Cardiac muscle cell (in vitro differentiated cells and primary cell): ENCODE measurements at places on chromosomes 7 and 10. TPM values are rescaled to one million over a fixed set of nuclear protein-coding genes. Genes with fewer than 3 reads are reported as not detected.

CDK1 gene
- total RNA-seq = 20.1 and 65.3 TPM in 2 replicates

- H3K4me3 ChIP-seq = no peak overlapping the region
- peaks cover 30% of the 10 kb centered on the region for H3K4me1 ChIP-seq
- no peaks in the 10 kb centered on the region for H3K36me3 ChIP-seq
- no peak for DNase-seq
These were observed 112.0 kb downstream of the GRK5 start for GRCh38 chr10:119319161-119319919.

DNA sequence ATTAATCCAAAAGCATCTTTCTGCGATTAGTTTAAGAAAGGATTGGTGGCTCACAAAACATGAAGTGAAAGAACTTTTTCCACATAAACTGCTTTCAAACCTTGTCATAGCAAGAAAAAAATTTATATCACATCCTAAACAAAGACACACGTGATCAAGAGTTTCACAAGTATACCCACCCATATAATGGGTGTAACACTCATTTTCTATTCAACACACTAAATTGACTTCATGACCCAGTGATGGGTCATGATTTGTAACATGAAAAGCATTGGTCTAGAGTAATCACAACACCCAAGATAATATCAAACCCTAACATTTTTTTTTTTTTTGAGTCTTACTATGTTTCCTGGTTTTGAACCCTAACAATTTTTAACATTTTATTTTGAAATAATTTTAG, 17.6 kb downstream of the PMPCB start:
- H3K27me3 ChIP-seq = no peaks in the 10 kb centered on the region
- peaks cover 10% of the 10 kb centered on the region for H3K4me1 ChIP-seq
- DNase-seq = no peak
- H3K4me3 ChIP-seq = no peak overlapping the region
- no peak overlapping the region for H3K27ac ChIP-seq

GRCh38 chr7:20307901-20308300, 22.8 kb upstream of the ITGB8 start:
- H3K36me3 ChIP-seq = no peaks in the 10 kb centered on the region
- H3K4me3 ChIP-seq = no peak overlapping the region
- no peaks in the 10 kb centered on the region for H3K27me3 ChIP-seq
- no peak for DNase-seq
- no peak overlapping the region for H3K27ac ChIP-seq

DNA sequence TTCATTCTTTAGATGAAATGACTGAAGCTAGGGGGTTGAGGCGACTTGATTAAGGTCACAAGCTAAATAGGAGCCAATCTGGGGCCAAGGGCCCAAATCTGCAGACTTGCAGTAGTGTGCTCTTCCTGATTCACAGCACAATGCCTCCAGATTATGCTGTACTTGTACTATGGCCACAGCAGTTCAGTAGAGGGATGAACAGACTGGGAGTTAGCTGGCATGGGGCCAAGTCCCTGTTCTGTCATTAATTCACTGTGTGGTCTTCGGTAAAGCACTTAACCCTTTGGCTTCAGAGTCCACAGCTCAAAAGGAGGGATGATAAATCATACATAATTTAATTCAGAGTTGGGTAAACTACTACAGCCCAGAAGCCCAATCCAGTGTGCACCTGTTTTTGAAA, 196.8 kb downstream of the XPNPEP1 start:
- no peaks in the 10 kb centered on the region for H3K4me1 ChIP-seq
- no peaks in the 10 kb centered on the region for H3K27me3 ChIP-seq
- no peak for DNase-seq

DNA sequence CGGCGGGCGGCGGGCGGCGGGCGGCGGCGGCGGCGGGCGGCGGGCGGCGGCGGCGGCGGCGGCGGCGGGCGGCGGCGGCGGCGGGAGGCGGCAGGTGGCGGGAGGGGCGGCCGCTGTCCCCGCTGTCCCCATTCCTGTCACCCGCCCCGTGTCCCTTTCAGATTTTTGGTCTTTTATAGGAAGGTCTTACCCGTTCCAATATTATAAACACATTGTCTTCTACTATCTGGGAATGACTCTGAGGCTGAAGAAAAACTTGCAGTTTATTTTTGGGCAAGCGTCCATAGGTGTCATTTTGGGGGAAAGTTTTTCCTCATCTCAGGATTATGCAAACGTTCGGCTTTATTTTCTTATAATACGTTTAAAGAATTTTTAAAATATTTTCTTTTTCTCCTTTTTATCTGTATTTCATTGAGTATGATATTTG, 578 bp downstream of the ZNF713 start:
- H3K4me3 ChIP-seq = peak overlapping the region; percentile 63
- H3K27me3 ChIP-seq = no peaks in the 10 kb centered on the region
- no peaks in the 10 kb centered on the region for H3K4me1 ChIP-seq
- no peaks in the 10 kb centered on the region for H3K36me3 ChIP-seq
- H3K27ac ChIP-seq = peak overlapping the region; percentile 71
- DNase-seq = no peak

GRCh38 chr7:108385834-108386422, 70.3 kb downstream of the NRCAM start:
- H3K27me3 ChIP-seq = no peaks in the 10 kb centered on the region
- H3K27ac ChIP-seq = no peak overlapping the region
- no peak overlapping the region for H3K4me3 ChIP-seq

- no peak overlapping the region for H3K4me3 ChIP-seq
- no peak for DNase-seq
- H3K36me3 ChIP-seq = no peaks in the 10 kb centered on the region
- H3K27ac ChIP-seq = peak overlapping the region; percentile 84
- H3K27me3 ChIP-seq = no peaks in the 10 kb centered on the region
- peaks cover 31% of the 10 kb centered on the region for H3K4me1 ChIP-seq
These were observed 500.9 kb upstream of the ZMIZ1 start for GRCh38 chr10:78567680-78568455.

GRCh38 chr7:1514995-1515401, 10.8 kb upstream of the INTS1 start:
- no peak overlapping the region for H3K27ac ChIP-seq
- H3K27me3 ChIP-seq = no peaks in the 10 kb centered on the region
- peaks cover 8% of the 10 kb centered on the region for H3K4me1 ChIP-seq
- no peaks in the 10 kb centered on the region for H3K36me3 ChIP-seq
- no peak for DNase-seq

ABCB4 gene
- 1.0 and 2.8 TPM in 2 replicates for total RNA-seq

COL17A1 gene
- total RNA-seq = not detected in 2 replicates

- no peaks in the 10 kb centered on the region for H3K27me3 ChIP-seq
- DNase-seq = no peak
- H3K4me1 ChIP-seq = peaks cover 42% of the 10 kb centered on the region
- no peaks in the 10 kb centered on the region for H3K36me3 ChIP-seq
These were observed 180.2 kb downstream of the ADARB2 start for GRCh38 chr10:1557081-1557480.

- no peak for DNase-seq
- no peak overlapping the region for H3K4me3 ChIP-seq
- peaks cover 67% of the 10 kb centered on the region for H3K4me1 ChIP-seq
- no peaks in the 10 kb centered on the region for H3K36me3 ChIP-seq
- H3K27ac ChIP-seq = peak overlapping the region; percentile 90
These were observed 118.7 kb downstream of the HIPK2 start for GRCh38 chr7:139658908-139659675.

- no peak overlapping the region for H3K27ac ChIP-seq
- H3K36me3 ChIP-seq = no peaks in the 10 kb centered on the region
- no peak for DNase-seq
- no peaks in the 10 kb centered on the region for H3K27me3 ChIP-seq
- H3K4me1 ChIP-seq = no peaks in the 10 kb centered on the region
- no peak overlapping the region for H3K4me3 ChIP-seq
These were observed 314.1 kb downstream of the LRRTM3 start for GRCh38 chr10:67239864-67240497.

- H3K36me3 ChIP-seq = no peaks in the 10 kb centered on the region
- DNase-seq = no peak
- H3K27ac ChIP-seq = no peak overlapping the region
- no peak overlapping the region for H3K4me3 ChIP-seq
These were observed 396.6 kb upstream of the KLF6 start for GRCh38 chr10:4181621-4182049.

GRCh38 chr10:87875929-87876571, 12.6 kb downstream of the PTEN start:
- H3K4me1 ChIP-seq = peaks cover 12% of the 10 kb centered on the region
- peaks cover 7% of the 10 kb centered on the region for H3K36me3 ChIP-seq
- no peaks in the 10 kb centered on the region for H3K27me3 ChIP-seq
- no peak overlapping the region for H3K4me3 ChIP-seq

- H3K4me1 ChIP-seq = no peaks in the 10 kb centered on the region
- no peaks in the 10 kb centered on the region for H3K27me3 ChIP-seq
- H3K27ac ChIP-seq = no peak overlapping the region
- no peak overlapping the region for H3K4me3 ChIP-seq
- DNase-seq = no peak
- no peaks in the 10 kb centered on the region for H3K36me3 ChIP-seq
These were observed 85.1 kb downstream of the CARD11 start for GRCh38 chr7:2958416-2959102.

DNA sequence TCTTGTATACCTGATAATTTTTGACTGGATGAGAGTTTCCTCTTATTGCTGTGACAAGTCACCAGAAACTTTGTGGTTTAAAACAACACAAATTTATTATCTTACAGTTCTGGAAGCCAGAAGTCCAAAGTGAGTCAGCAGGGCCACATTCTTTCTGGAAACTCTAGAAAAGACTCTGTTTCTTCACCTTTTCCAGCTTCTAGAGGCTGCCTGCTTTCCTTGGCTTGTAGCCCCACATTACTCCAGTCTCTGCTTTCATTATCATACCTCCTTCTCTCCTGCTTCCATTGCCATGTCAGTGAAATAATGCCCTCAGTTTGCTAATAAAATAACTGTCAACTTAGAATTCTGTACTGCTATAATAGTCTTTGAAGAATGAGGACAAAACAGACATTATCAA, 65.3 kb downstream of the VCL start:
- no peaks in the 10 kb centered on the region for H3K27me3 ChIP-seq
- H3K36me3 ChIP-seq = peaks cover 6% of the 10 kb centered on the region
- no peak overlapping the region for H3K4me3 ChIP-seq
- H3K4me1 ChIP-seq = peaks cover 5% of the 10 kb centered on the region
- H3K27ac ChIP-seq = no peak overlapping the region

CALML5 gene
- not detected in 2 replicates for total RNA-seq

- peaks cover 23% of the 10 kb centered on the region for H3K4me1 ChIP-seq
- no peaks in the 10 kb centered on the region for H3K36me3 ChIP-seq
- H3K27ac ChIP-seq = no peak overlapping the region
- no peak overlapping the region for H3K4me3 ChIP-seq
- DNase-seq = peak; percentile 57
These were observed 14.5 kb upstream of the CPA1 start for GRCh38 chr7:130365511-130366441.

DNA sequence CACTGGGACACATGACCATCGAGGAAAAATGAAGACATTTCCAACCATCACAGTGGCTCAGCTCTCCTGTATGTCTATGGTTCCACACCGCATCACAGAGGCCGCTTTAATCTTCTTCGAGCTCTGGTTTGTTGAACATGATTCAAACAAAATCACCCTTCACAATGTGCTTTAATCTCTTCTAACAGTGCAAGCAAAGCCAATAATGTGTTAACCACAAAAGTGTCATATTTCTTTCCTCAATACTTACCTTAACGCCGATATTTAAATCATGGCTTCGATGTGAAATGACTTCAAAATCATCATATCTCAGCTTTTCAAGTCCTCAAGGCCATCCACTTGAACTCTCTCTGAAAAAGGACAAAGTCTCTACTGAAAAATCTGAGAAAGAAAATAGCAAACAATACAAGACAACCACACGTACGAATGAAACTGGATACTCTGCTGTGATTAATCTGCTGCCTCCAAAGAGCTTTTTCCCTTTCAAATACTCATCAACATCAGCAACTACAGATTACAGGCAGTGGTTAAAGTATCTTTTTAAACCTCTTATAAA, 23.0 kb upstream of the SVIL start:
- peaks cover 10% of the 10 kb centered on the region for H3K36me3 ChIP-seq
- H3K4me3 ChIP-seq = no peak overlapping the region
- no peaks in the 10 kb centered on the region for H3K27me3 ChIP-seq
